ENCODE measurements at places on chromosomes 1 and 21. TPM values are rescaled to one million over a fixed set of nuclear protein-coding genes. Genes with fewer than 3 reads are reported as not detected.

CAMTA1 gene
- polyA plus RNA-seq: 61.1 TPM

ETV3L gene
- polyA plus RNA-seq: not detected

OPTC gene
- not detected for polyA plus RNA-seq

SLC16A1 gene
- 7.4 TPM for polyA plus RNA-seq

HSD3B1 gene
- polyA plus RNA-seq: not detected

C8A gene
- polyA plus RNA-seq: not detected

VHLL gene
- not detected for polyA plus RNA-seq

SPOCD1 gene
- polyA plus RNA-seq: 0.13 TPM

LINGO4 gene
- polyA plus RNA-seq: 0.08 TPM

APCS gene
- not detected for polyA plus RNA-seq

PPIAL4G gene
- 0.02 TPM for polyA plus RNA-seq

TMEM51 gene
- 7.4 TPM for polyA plus RNA-seq

ANGPTL3 gene
- not detected for polyA plus RNA-seq
